Fibroblast of upper back skin (primary cell): ENCODE measurements at places on chromosomes 13 and 19.

- no peak for DNase-seq
These were observed 367.6 kb upstream of the PRR20A start for GRCh38 chr13:56773148-56773547.

GRCh38 chr13:110187641-110188161 lies 119.3 kb downstream of the COL4A1 start:
- DNase-seq = peak; percentile 76

DNA sequence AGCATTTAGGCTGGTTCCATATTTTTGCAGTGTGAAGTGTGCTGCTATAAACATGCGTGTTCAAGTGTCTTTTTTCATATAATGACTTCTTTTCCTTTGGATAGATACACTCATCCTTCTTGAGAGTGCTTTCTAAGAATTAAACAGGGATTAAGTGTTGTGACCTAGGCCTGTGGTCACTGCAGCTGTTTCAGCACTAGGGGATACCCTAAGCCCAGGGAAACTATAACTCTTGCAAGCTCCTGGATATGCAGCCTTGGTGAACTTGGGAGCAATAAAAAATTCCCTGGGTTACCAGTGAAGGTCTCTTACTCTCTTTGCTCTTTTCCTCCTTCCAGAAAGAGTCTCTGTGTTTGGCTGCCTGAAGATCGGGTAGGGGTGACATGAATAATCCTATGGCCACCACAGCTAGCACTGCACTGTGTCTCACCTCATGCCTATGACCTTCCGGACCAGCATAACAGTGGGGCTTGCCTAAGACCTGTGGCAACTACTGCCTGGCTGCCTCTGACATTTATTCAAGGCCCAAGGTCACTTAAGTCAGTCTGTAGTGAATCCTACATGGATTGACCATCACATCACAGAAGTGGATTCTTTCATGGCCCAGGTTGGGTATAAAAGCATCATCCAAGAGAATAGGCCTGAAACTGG lies 799.7 kb downstream of the DACH1 start:
- DNase-seq = no peak

DNA sequence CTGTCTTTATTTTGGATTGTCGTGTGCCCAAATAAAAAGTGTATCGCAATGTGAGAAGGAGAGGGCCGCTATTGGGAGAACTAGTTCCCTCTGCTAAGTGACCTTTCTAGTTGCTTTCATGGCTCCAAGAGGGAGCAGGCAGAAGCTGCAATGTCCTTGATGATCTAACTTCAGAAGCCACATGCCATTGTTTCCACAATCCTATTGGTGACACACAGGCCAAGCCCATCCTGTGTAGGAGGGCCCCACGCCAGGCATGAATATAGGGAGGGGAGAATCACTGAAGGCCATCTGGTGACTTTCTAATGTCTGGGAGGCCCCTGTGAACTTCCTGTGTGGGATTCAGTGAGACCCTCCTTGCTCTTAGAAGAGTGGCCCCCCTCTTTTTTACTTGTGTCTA lies 47.8 kb upstream of the KPNA3 start:
- peak; percentile 10 for DNase-seq

DNA sequence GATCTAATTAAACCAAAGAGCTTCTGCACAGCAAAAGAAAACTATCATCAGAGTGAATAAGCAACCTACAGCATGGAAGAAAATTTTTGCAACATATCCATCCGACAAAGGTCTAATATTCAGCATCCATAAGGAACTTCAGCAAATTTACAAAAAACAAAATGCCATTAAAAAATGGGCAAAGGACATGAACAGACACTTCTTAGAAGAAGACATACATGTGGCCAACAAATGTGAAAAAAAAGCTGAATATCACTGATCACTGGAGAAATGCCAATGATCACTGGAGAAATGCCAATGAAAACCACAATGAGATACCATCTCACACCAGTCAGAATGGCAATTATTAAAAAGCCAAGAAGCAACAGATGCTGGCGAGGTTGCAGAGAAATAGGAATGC lies 32.5 kb downstream of the ZNF582 start:
- no peak for DNase-seq

DNA sequence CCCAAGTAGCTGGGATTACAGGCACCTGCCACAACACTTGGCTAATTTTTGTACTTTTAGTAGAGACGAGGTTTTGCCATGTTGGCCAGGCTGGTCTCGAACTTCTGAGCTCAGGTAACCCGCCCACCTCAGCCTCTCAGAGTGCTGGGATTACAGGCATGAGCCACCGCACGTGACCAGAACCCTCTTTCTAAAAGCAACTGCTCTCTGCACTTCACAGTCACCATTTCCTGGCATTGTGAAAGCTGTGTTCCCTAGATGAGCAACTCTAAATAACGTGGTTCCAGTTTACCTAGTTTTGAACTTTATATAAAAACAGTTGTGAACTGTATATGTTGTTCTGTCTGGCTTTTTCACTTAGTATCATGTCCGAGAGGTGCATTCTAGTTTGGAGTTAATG lies 152.9 kb downstream of the SIPA1L3 start:
- DNase-seq = no peak

- no peak for DNase-seq
These were observed 20.4 kb upstream of the OBI1 start for GRCh38 chr13:78679329-78679728.

GRCh38 chr19:42132851-42133528 lies 744 bp upstream of the POU2F2 start:
- DNase-seq = peak; percentile 43

DNA sequence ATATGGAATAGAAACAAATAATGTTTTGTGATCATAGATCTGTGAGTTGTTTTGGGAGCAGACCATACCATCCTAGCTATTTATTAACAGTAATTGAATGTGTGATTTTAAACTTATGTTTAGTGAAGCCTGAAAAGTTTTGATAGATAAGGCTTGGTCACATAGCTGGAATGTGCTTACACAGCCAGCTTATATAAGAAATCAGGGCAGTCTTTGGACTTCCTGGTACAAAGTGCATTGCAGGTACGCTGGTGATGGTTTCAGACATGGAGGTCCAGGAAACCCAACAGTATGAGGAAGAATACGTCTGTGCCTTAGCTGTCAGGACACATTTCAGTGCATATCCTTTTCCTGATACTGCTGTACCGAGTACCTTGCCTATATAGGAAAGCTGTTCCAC lies 2316.2 kb upstream of the PCDH20 start:
- no peak for DNase-seq

GRCh38 chr13:65677906-65678305 lies 1552.2 kb downstream of the PCDH9 start:
- DNase-seq = peak; percentile 35

- no peak for DNase-seq
These were observed 2.6 kb downstream of the P2RY11 start for GRCh38 chr19:10113964-10114650.

- no peak for DNase-seq
These were observed 56.4 kb downstream of the GGACT start for GRCh38 chr13:100532090-100532766.

DNA sequence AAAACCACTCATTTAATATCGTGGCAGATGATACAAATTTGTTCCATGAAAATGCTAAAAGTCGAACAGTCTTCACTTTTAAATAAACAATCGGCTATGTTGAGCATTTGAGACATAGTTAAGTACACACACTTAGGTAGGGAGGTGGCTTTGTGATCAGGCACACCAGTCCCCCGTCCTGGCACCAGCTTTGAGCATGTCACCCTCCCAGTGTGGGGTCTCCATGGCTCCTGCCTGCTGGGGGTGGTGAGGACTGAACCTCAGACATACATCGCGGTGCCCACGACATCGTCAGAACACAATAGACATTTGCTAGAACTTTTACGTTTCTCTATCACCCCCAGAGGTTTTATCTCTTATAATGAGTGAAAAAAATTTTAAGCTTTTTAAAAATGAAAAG lies 62.0 kb downstream of the RFX2 start:
- no peak for DNase-seq

DNA sequence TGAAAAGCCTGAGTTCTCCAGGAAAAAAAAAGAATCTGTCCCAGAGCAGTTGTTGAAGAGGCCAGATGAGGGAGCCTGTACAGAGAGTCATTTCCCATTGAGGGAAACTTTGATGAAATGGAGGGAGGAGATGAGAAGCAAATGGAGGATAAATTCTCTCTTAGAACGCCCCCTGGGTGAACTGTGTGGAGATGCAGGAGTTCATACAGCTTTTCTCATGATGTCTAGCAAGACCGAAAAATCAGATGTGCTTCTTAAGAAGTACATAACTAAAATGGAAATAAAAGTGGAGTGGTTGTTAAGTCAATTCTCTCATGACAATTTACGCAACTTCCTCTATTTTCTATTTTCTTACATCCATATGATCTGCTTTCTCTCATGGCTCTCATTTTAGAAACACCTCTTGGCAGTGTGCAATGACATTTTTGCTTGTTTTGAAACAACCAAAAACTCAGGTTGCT lies 1263.1 kb downstream of the PCDH9 start:
- peak; percentile 29 for DNase-seq

GRCh38 chr19:50427997-50428425 lies 4.7 kb upstream of the MYBPC2 start:
- peak; percentile 58 for DNase-seq

DNA sequence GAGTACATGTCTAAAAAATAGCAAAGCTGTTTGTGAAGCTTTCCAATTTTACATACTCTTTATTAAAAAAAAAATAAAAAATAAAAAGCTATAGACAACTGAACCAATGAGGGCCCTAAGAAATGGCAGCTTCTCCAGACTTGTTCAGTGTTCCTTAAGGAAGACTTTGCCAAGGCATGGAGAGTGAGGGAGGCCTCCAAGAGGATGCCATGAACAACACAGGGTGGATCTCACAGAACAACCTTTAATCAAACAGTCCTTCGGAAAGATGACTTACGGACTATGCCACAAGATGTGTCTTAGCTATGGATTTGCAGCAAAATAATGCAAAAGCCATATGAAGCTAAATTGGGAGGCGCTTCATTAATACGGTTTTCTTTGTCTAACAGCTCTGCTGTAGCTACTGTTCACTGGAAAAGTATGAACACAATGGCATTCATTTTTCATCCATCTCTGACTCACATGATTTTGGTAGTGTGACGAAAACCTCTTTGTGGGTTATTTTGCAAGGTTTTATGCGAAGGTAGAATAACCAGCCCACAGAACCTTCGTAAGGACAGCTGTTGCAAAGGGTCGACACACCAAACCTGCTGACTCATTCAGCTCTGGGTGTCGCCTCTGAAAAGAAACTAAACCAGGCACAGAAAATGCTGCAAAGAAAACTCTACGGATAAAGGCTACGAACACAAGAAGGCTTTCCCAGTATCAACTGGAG lies 27.7 kb downstream of the EFNB2 start:
- DNase-seq = peak; percentile 97

GRCh38 chr19:11382898-11383705 lies 1.0 kb downstream of the EPOR start:
- DNase-seq = no peak

DNA sequence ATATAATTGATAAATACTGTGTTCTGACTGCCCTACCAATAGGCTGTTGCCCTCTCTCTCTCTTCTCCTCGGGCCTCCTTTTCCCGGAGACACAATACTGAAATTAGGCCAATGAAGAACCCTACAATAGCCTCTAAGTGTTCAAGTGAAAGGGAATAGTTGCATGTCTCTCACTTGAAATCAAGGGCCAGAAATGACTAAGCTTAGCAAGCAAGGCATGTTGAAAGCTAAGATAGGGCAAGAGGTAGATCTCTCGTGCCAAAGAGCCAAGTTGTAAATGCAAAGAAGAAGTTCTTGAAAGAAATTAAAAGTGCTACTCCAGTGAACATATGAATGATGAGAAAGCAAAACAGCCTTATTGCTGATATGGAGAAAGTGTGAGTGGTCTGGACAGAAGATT lies 13.3 kb downstream of the KATNAL1 start:
- no peak for DNase-seq

- peak; percentile 28 for DNase-seq
These were observed 1.9 kb upstream of the ZNF628 start for GRCh38 chr19:55474269-55475265.

- no peak for DNase-seq
These were observed 102.4 kb downstream of the TNFRSF19 start for GRCh38 chr13:23672616-23673015.

DNA sequence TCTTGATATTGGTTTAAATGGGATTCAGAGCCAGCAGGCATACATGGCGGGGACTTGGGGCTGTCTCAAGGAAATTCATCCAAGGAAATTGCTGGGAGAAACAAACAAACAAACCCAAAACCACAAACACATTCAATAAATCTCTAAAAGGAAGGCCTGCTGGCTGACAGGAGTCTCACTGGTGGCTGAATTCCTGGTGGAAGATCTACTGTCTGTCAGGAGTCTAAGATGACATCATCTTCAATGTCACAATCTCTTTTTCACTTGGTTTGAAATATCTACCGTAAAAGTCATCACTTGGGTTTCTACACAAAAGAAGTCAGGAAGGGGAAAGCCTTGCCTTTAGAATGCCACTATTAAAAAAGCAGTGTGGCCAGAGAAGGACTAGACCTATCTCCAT lies 87.9 kb downstream of the KLF5 start:
- peak; percentile 27 for DNase-seq

DNA sequence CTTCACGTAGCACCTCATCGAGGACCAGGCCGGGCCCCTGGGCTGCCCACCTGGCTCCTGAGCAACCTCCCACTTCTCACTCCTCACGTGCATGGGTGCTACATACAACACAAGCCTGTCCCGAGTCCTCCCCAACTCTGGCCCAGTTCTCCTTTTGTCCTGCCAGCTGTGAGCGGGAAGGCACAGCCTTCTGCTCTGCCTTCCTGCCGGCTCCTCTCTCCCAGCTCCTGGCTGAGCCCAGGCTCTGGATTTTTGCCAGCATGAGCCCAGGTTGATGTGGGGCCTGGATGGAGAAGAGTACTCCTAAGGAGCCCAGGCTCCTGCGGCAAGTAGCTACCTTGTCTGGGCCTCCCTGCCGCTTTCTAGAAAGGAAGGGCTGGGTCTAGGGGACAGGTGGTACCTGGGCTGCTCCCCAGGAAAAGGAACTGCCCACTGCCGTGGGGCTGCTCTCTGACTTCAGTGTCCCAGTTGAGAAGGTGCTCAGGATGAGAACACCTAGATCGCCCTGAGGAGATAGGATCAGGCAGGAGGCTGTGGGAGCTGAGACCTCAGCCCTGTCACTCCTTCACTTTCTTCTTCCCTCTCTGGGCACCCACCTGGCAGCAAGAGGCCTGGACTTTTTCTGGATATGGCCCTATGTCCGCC lies 23.6 kb downstream of the LYL1 start:
- DNase-seq = peak; percentile 41

GRCh38 chr13:31722673-31723072 lies 16.7 kb upstream of the RXFP2 start:
- DNase-seq = peak; percentile 50

DNA sequence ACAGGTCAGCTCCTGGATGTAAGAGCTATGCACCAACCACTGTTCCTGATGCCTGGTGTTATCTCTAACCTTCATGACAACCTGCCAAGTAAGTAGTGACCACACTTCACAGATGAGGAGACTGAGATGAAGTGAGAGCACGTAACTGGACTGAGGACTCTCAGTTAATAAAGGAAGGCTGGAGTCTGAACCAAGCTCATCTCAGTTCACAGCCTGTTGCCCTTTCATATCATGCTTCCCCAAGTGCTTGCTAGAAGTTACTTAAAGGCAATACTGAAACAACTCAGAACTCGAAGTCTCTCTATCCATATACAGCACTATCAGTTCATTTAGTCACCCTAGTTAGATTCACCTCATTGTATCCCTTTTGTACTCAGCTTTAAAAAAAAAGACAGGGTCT lies 119.7 kb downstream of the ABCC4 start:
- DNase-seq = no peak
